ENCODE measurements at places on chromosomes 13 and 19. TPM values are rescaled to one million over a fixed set of nuclear protein-coding genes. Genes with fewer than 3 reads are reported as not detected.

Gene FAM83E
- 0.36 TPM for total RNA-seq

Gene MYH14
- total RNA-seq = 7.5 TPM

Gene PLPPR3
- 5.6 TPM for total RNA-seq

Gene DIAPH3
- 8.0 TPM for total RNA-seq

Gene JOSD2
- total RNA-seq = 81.5 TPM

Gene LRRC63
- not detected for total RNA-seq

Gene SYNGR4
- total RNA-seq = 3.7 TPM
